Camera-type eye (tissue), 1 donor: ENCODE measurements at places on chromosomes 1 and 21. TPM values are rescaled to one million over a fixed set of nuclear protein-coding genes. Genes with fewer than 3 reads are reported as not detected.

KCNJ15 gene
- total RNA-seq: 0.38 TPM

GCSAML gene
- 0.82 TPM for total RNA-seq

PWP2 gene
- 13.7 TPM for total RNA-seq

TRABD2B gene
- total RNA-seq: 0.82 TPM

ZNF496 gene
- 46.9 TPM for total RNA-seq

OPRD1 gene
- total RNA-seq: 5.2 TPM

TLCD4 gene
- total RNA-seq: 13.1 TPM

FALEC gene
- not detected for total RNA-seq

AADACL3 gene
- total RNA-seq: 0.11 TPM

HSD3B1 gene
- total RNA-seq: not detected

PGLYRP4 gene
- 0.27 TPM for total RNA-seq

CRNN gene
- not detected for total RNA-seq

DISP1 gene
- 12.0 TPM for total RNA-seq

MROH7 gene
- 8.5 TPM for total RNA-seq

PRRX1 gene
- total RNA-seq: 100 TPM

SNRNP40 gene
- 79.1 TPM for total RNA-seq

RNU1-1 gene
- total RNA-seq: under 0.01 TPM

PLPPR5 gene
- 7.3 TPM for total RNA-seq

OR6N1 gene
- total RNA-seq: not detected
